Caki2 (cell line): ENCODE measurements at places on chromosomes 4 and X. TPM values are rescaled to one million over a fixed set of nuclear protein-coding genes. Genes with fewer than 3 reads are reported as not detected.
A peak's percentile ranks its signal among the peaks of the same experiment; 100 is the strongest.

TEX13B gene
- total RNA-seq: not detected in 2 replicates

TMEM33 gene
- total RNA-seq: 42.8 and 55.7 TPM in 2 replicates

CXorf65 gene
- not detected in 2 replicates for total RNA-seq

IL21 gene
- total RNA-seq: not detected in 2 replicates

WNK3 gene
- 0.96 and 2.7 TPM in 2 replicates for total RNA-seq

MAGEB5 gene
- total RNA-seq: not detected in 2 replicates

- DNase-seq: peak; percentile 92
Observed at GRCh38 chr4:47463235-47463956, at the start of gene COMMD8. TSS of gene COMMD8 (minus strand) at chr4:47463702. CDS start at chr4:47463651, 51 bp downstream.

DNA sequence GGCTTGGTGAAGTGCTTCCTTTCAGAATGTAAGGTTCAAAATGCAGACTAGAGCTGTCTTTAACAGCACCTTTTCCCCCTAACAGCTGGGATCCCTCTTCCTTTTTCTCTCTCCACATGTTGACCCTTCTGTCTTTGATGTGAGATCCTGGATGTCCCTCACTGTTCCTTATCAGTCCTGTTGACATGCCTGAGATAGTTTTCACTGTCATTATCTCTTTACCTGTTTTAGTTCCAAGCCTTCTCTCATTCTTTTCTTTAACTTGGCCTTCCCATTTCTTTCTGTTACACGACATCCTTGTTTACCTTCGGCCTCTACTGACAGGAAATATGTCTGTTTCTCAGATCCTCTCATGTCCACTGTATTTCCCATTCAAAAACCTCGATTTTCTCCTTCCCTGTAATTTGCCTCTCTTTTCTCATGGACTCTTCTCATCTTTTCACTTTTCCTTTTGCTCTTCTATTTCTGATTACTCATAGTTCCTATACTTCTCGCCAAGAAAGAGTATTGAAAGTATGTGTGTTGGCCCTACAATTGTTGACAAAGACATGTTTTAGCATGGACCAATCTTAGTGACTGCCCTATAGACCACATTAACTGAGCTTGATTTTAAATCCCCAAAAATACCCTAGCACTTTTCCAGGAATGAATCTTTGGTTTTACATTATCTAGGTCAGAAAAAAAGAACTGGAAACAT lies 1.2 kb upstream of the SOWAHB start:
- DNase-seq: no peak

GRCh38 chr4:25814301-25815136 lies 48.3 kb downstream of the SEL1L3 start:
- no peak for DNase-seq

DNA sequence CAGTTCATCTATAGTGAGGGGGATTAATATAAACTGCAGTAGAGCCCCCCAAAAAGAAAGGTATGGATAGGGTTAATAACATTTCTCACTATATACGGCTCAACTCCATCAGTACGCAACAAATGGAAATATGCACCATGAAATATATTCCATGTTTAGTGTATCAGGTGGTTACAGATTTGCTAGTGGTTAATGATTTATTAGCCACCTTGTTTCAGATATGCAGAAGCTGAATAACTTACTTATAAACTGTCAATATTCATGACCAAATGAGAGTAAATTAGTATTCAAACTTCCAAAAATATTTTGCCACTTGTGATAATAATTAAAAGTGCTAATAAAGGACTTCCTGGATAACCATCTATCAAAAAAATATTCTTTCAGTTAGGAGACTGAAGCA lies 14.8 kb downstream of the AMTN start:
- peak; percentile 21 for DNase-seq

DNA sequence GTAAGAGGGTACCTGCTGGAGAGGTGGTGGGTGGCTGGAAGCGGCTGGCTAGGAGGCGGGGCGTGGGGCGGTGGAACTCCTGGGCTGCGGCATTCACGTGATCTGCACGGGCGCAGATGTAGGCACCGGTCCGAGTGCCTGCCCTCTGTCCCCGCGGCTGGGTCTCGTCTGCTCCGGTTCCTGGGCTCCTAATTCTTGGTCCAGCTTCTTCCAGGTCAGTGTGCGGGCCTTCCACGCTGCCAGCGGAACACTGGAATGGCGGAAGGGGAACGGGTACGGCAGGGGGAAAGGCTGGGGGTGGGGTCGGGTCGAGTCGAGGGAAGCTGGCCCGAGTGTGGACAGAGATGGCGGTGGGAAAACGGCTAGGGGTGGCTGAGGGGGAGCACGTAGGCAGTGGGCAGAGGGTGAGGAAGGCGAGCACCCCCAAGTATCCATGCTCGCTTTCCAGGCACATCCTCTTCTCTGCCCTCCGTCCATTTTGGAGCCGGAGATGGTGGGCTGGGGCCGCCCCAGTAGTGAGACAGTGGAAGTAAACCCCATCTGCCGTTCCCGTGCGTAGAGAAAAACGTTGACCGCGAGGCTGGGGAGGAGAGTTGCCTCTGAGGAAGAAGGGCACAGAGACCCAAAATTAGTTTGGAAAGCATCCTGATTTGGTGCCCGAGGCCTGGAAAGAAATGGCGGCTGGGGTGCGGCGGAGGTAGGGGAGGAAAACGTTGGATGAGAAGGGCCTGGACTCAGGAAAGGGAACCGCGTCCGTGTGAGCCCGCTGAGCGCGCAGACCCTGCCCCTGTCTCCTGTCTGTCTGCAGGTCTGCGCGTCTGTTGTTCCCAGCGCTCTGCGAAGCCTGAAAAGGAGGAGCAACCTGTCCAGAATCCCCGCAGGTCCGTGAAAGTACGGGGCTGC lies at the start of gene TCEAL4:
Gene TCEAL4 (plus strand): TSS at position 105 of the 903 bp plus-strand sequence. CDS start 1,161 bp downstream, outside the sequence.
- peak; percentile 14 for DNase-seq

DNA sequence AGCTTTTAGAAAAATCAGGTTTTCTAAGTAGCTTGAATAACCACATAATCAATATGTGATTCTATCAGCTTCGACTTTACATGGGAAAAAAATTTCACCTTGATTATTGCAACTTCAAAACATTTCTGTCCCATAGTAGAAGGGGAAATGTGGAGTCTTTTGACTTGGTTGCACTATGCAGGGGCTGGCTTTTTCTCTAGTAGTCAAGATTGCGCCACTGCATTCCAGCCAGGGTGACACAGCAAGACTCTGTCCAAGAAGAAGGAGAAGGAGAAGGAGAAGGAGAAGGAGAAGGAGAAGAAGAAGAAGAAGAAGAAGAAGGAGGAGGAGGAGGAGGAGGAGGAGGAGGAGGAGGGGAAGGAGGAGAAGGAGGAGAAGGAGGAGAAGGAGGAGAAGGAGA lies 84.9 kb downstream of the MAML3 start:
- no peak for DNase-seq

DNA sequence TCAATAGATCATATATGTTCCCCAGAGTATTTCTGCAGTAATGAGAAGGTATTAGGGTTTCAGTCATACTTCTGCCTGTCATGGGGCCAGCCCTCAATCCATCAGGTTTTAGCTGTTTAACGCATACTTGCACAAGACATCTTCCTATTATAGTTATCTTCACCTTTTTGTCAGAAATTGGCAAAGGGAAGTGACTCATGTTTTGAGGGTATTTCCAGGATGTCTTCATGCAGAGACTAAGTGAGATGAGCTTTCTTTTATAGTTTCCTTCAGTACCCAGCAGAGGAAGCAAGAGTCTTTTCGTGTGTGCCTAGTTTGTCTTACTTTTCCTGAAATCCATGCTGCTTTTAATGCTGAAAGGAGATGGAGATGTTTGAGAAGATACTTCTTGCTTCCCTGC lies 9.5 kb downstream of the CSTF2 start:
- DNase-seq: no peak

GRCh38 chr4:100557306-100557705 lies 39.5 kb upstream of the EMCN start:
- DNase-seq: no peak

DNA sequence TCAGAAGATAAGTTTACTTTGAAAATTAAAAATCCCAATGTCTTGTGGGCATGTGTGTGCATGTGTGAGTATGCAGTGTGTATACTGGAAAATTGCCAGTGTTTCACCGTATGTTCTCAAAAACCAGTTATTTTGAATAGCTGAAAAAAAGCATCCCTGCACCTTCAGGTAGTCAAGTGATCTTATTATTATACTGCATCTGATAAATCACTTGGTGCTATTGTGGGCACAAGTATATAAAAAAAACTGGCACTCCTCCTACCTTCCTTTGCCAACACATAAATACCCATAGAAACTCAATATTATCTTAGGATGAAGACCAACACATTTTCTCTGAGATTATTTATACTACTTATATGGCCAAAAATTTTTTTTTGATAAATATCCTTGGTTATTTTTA lies 91.5 kb upstream of the MAP9 start:
- DNase-seq: no peak
